ENCODE measurements at places on chromosomes 11 and 22. TPM values are rescaled to one million over a fixed set of nuclear protein-coding genes. Genes with fewer than 3 reads are reported as not detected.

TMEM80 gene
- total RNA-seq = 8.4 TPM

OR8G5 gene
- not detected for total RNA-seq

SAA1 gene
- total RNA-seq = 0.24 TPM

THAP12 gene
- 48.1 TPM for total RNA-seq

TMX2 gene
- total RNA-seq = 175 TPM

TRIM3 gene
- total RNA-seq = 21.1 TPM

Data from A549 treated with DMSO at 1 μM for 4 hours (cell line).